ENCODE measurements at places on chromosomes 16 and 17.

DNA sequence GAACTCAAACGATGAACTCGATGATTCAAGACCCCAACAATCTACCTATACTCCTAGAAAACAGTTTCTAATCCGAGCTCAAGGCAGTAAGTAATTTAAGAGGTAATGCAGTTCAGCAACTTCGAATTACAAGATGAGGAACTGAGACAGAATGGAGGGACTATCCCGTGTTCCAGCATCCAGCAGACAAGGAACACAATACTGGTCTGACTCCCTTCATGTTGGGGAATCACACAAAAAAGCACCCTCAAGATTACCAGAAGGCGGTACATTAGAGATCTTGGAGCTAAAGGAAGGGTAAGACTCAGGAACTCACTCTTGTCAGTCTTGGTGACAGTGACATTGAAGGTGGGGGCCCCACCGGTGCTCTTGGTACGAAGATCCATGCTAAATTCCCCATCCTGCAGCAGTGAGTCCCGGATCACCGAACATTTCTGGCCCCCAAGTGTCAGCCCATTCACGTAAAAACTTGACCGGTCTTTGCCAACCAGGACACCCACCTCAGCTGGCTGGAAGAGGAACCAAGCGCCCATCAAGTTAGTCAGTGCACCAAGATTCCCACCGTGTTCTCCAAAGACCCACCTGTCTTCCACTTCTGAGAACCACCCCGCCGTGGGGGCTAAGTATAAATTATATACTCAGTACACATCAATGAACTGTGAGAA, 1.9 kb downstream of the PFN1 start:
- DNase-seq, result no peak

DNA sequence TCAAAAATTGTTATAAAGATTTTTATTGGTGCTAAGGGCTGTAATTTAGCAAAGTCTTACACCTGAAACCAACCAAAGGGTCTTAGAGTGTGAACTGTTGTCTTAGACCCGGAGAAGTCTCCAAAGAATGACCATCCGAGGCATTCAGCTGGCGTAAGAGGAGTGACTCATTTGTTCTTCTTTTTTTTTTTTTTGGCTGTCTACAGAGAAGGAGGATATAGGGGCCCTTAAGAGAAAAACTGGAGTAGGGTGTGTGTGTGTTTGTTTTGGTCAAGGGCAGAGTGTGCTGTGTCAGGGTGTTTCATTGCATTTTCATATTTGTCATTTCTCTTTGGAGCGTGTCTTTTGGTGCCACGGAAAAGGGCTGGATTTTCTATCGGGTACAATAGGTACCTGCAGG, 508.0 kb downstream of the WWOX start:
- DNase-seq, result no peak

- no peak for DNase-seq
Measured at GRCh38 chr16:1258225-1258600, 2.3 kb downstream of the TPSD1 start.

- DNase-seq, result no peak
Measured at GRCh38 chr17:61856035-61856434, 7.3 kb downstream of the BRIP1 start.

DNA sequence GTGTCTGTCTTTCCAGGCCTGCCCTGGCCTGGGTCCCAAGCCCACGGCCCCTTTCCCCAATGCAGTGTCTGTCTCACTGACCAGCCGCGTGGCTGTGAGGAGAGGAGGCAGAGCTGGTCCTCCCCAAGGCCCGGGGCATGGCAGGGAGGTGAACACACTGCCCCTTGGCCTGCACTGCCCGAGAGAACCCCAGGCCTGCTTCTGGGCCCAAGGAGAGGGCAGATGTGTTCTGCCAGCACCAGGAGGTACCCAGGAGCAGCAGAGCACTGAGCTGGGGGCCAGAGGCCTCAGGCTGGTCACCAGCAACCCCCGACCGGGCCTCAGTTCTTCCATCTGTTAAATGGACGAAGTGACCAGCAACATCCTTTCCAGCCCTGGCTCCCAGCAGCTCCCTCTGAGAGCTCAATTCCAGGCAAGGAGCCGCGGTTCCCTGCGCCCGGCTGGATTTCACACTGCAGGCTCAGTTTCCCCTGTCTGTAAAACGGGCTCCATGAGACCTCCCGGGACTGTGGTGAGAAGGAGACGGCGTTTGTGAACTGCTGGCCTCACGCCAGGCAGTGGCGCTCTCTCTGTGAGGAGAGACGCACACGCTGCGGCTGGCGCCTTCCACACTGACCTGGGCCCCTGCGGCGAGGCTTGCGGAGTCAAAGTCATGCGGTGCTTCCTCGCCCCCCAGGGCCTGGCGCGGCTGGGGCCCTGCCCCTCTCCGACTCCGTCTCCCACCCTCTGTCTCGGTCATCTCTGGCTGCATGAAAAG, 8.1 kb upstream of the ZFPM1 start:
- no peak for DNase-seq
